ENCODE measurements at places on chromosomes 6 and 20.

DNA sequence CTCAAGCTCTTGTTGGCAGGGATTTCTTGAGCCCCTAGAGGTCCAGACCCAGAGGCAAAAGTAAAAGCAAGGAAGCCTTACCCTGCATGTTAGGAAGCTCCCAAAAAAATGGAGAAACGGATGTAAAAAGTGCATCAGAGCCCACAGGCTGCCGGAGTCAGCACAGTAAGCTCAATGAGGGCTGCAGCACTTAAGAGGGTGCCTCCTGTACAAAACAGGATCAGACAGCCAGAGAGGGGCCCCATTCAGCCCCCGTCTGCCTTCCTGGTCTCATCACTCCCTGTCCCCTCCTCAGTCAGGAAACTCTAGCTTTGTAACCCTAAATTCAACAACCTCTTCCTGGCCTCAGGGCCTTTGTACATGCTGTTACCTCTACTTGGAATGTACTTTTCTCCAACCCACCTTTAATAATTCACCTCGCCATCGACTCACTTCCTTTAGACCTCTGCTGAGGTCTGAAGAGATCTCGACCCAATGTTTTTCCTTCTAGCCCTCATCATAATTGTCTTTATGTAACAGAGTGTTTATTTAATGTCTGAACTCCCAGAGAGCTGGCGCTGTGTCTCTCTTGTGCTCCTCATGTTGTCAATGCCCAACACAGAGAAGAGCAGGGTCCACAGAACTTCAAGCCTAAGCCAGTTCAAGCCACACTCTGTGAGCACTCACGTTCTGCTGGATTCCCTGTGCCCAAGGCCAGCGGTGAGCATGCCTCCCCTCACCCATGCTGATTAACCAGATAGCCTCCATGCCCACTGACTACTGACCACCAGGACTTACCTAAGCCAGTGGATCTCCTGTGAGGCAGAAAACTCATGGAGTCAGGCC lies 2.8 kb upstream of the PLCG1 start:
- DNase-seq = no peak

DNA sequence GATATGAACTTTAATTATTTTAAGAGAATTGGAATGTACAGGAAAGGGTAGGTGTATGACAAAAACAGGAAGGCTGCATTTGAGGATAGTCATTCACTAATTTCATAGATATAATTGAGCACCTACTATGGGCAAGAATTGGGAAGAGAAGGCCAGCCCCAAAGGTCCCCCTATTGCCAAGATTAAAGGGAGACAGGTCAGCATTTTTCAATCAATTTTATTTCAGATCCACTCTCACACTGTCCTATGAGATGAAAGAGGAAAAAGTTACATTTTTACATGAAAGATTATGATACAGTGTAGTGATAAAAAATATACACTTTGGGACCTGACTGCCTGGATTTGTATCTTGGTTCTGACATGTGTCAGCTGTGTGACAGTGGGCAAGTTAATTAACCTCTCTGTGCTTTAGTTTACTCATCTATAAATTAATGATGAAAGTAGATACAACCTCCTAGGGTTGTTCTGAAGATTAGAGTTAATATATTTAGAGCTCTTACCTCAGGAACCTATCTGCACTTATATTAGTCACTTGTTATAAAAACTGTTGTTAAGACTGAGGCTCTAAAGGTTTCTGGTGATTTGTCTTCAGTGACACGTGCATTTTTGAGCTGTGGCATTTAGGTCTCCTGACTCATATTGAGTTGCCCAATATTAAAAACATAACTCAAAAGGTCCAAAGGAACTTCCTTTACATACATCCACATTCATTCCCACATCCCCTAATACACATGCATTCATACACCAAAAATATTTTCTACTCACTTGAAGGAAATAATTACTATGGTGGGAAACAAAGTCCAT lies 45.7 kb downstream of the SCGN start:
- DNase-seq = no peak

DNA sequence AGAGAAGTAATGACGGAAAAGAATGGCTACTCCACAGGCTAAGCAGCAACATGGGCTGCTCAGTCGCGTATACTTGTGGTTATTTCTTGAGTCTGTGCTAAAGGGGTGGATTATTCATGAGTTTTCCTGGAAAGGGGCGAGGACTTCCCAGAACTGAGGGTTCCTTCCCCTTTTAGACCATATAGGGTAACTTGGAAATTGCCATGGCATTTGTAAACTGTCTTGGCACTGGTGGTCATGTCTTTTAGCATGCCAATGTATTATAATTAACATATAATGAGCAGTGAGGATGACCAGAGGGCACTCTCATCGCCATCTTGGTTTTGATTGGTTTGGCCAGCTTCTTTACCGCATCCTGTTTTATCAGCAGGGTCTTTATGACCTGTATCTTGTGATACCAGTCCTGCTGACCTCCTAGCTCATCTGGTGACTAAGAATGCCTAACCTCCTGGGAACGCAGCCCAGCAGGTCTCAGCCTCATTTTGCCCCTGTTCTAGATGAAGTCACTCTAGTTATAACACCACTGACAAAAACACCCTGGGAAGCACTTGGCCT lies 11.4 kb downstream of the LBP start:
- DNase-seq = no peak

- no peak for DNase-seq
Observed at GRCh38 chr20:61287583-61288275, 35.7 kb downstream of the CDH4 start.

DNA sequence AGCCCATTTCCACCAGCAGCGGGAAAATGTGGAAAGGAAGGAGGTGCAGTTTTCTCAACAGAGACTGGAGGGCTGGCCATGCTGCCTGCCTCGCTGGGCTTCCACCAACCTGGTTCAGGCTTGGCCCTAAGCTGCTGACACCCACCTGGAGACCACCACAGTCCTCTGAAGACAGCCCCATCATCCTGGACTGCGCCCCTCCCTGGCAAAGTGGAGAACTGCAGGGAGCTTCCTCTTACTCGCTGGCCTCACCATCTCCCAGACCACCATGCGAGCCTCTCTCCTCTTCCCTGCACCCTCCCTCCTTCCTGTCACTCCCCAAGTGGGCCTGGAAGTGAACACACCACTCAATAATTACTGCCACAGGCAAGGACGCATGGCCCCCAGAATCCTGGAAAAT lies 71.5 kb downstream of the PSMG4 start:
- DNase-seq = no peak

GRCh38 chr6:54655162-54655561 lies 191.4 kb upstream of the FAM83B start:
- DNase-seq = peak; percentile 98

DNA sequence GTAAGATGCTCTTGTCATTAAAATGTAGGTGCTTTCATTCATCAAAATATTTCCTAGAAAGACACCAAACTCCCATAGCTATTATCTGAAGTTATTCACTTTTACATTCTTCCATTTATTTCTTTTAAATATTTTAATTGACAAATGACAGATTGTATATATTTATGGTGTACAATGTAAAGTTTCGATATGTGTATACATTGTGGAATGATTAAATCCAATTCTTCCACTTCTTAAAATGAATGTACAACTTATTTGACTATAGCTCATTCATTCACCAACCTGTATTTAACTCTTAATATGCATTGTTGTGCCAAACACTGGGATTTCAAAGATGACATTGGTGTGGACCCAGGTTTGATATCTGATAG lies 41.0 kb downstream of the CCN2 start:
- no peak for DNase-seq

GRCh38 chr6:139927236-139927635 lies 552.8 kb upstream of the CITED2 start:
- DNase-seq = no peak

DNA sequence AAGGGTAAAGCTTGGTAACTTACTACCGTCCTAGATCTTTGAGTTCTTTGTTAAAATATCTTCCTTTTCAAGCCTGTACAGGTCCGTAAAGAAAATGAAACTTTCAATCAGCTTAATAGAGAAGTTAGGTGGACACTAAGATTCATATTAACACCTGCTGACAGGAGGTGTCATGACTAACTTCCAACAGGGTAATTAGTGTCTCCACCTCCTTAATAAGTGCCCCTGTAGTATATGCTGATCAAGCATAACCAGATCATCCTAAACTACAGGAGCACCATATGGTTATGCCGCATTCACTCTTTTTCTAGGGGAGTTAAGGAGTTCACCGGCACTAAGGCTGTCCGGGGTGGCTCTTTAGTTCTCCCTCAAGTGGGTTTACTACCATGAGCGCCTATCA lies 23.9 kb upstream of the RALGAPA2 start:
- DNase-seq = no peak

GRCh38 chr6:139483079-139483478 lies 108.6 kb upstream of the CITED2 start:
- DNase-seq = no peak

GRCh38 chr20:58073945-58074856 lies 154.3 kb downstream of the ANKRD60 start:
- DNase-seq = no peak

DNA sequence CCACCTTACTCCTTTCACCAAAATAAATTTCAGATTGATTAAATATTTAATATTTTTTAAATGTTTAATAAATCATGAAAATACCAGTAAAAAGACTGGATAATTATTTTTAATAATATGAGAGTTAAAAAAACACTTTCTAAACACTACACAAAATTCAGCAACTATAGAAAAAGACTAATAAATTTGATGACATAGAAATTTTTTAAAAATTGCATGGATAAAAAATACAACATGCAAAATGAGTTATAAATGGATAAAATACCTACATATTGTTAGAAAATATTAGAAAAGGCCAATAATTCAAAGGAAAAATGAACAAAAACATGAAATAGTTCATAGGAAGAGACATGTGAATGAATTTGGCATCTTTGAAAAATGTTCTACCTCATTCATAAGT lies 101.0 kb upstream of the EDN1 start:
- no peak for DNase-seq

DNA sequence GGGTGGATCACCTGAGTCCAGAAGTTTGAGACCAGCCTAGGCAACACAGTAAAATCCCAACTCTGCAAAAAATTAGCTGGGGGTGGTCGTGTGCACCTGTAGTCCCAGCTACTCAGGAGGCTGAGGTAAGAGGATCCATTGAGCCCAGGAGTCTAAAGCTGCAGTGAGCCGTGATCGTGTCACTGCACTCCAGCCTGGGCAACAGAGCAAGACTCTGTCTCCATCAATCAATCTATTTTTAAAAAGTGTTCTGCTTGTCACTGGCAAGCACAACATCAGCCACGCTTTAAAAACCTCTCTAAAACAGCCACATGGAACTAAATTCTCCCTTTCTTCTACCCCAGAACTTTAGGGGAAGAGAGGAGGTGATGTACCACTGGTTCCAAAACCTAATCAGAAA lies 131.6 kb upstream of the RREB1 start:
- DNase-seq = no peak

- DNase-seq = no peak
Observed at GRCh38 chr6:157811137-157811475, 11.9 kb upstream of the SNX9 start.

DNA sequence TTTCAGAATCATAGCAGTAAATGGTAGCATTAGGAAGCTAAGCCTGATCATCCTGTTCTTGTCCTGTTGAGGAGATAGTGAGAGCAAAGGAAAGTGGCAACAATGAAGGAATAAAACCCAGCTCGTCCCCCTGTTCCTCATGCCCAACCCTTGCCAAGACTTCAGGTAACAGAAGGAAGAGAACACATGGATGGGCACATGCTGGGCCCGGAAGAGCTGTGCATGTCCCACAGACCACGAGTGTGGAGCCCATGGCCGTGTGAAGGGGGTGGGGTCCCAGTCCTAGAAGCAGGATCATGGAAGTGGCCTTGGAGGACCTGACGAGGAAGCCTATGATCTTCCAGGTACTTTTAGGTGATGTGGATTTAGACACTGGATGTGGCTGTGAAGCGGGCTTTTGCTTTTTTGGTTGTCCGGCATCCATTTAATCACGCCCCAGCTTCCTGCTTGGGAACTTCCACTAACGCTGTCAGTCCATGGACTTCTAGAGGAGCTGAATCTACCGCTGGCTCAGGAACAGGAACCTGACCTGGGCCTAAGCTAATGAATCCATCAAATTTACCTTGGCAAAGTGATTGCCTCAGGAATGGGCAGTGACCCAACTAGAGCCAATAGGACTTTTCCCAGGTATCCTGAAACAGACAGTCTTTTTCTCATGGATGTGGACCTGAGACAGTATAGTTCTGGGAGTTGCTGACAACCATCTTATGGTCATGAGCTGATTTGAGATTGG lies 79.3 kb upstream of the ARMC2 start:
- no peak for DNase-seq

DNA sequence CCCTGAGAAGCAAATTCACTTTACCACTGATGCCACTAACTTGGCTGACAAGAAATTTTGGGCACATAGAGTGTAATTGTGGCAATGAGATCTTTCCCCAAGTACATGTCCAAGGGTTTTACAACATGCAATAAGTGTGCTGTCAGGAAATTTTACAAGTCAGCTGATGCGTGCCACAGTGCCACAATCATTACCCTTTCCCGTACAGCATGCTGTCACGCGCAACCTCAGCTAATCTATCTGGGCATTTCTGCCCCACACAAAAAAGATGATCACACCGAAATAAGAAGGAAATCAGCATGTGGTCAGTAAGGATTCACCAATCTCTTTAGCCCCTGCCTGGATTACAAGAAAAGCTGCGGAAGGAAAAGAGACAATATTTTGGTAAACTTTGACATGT lies 163.6 kb upstream of the PREP start:
- no peak for DNase-seq

DNA sequence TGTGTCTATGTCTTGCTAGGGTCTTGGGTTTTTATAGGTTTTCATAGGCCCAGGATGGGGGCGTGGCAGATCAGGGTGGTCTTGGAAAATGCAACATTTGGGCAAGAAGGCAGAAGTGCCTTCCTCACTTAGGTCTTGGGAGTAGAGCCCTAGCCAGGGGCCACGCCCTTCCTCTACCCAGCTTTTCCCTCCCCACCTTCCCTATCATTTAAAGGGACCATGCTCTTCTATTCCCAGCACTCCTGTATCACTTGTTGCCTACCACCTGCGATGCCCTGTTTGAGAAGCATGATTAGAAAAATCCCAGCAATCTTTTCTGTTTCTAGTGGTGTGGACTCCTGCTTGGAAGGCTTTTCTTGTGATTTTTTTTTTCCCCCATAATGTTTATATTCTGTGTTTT lies 190.6 kb downstream of the JARID2 start:
- no peak for DNase-seq

DNA sequence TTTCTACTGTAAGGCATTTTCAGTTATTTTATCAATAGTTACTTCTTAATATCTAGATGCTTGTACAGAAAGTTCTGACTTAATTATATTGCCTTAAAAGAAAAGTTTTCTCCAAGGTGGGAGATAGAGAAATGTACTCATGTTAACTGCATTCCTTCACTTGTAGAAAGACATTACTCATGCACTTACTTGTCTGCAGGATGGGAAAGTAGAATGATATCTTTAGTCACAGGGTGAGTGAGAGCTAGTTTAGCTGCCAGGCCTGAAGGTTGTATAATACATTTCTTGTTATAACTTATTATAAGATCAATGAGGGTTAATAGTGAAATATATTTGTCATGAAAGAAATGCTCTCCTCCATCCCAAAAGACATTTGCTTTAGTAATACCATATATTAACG lies 92.1 kb downstream of the CRYBG1 start:
- no peak for DNase-seq

GRCh38 chr6:110652520-110652919 lies 162.7 kb downstream of the CDK19 start:
- DNase-seq = no peak

- peak; percentile 65 for DNase-seq
Observed at GRCh38 chr6:18503593-18504231, 116.6 kb downstream of the RNF144B start.

Data from DMS79 (cell line).